Mammary epithelial cell (primary cell): ENCODE measurements at places on chromosomes 3 and 15. TPM values are rescaled to one million over a fixed set of nuclear protein-coding genes. Genes with fewer than 3 reads are reported as not detected.

PLSCR5 gene
- total RNA-seq, result not detected

SAXO2 gene
- 4.2 TPM for total RNA-seq

SENP8 gene
- 2.7 TPM for total RNA-seq

ROPN1 gene
- 0.92 TPM in 1 of 2 replicates, not detected in the other for total RNA-seq

CCR4 gene
- total RNA-seq, result not detected

PIF1 gene
- 3.9 and 17.3 TPM in 2 replicates for total RNA-seq

ACKR4 gene
- total RNA-seq, result not detected in 2 replicates

STT3B gene
- total RNA-seq, result 149 TPM

LHFPL4 gene
- not detected in 2 replicates for total RNA-seq

SPG11 gene
- total RNA-seq, result 76.2 TPM

CELSR3 gene
- 1.7 TPM for total RNA-seq

CKMT1B gene
- 33.2 and 47.5 TPM in 2 replicates for total RNA-seq

SLC9A9 gene
- 3.5 and 4.3 TPM in 2 replicates for total RNA-seq

AKAP13 gene
- total RNA-seq, result 58.2 TPM

TNFAIP8L3 gene
- 3.6 and 6.5 TPM in 2 replicates for total RNA-seq

CPEB1 gene
- 8.7 TPM for total RNA-seq

PSMD2 gene
- total RNA-seq, result 400 and 541 TPM in 2 replicates

ARNT2 gene
- 0.42 and 0.51 TPM in 2 replicates for total RNA-seq

PLA2G4D gene
- under 0.01 TPM for total RNA-seq

SMCO1 gene
- not detected in 2 replicates for total RNA-seq

CDCP1 gene
- total RNA-seq, result 126 TPM

HESX1 gene
- total RNA-seq, result 0.68 and 1.1 TPM in 2 replicates

TTC14 gene
- total RNA-seq, result 37.0 TPM

CPNE9 gene
- not detected in 2 replicates for total RNA-seq

ACTC1 gene
- total RNA-seq, result not detected

OIP5 gene
- total RNA-seq, result 1.3 TPM

RLBP1 gene
- total RNA-seq, result 0.17 TPM

LEKR1 gene
- total RNA-seq, result 0.53 and 0.87 TPM in 2 replicates
